Bronchus fibroblast of lung (primary cell): ENCODE measurements at places on chromosomes 5 and 9. TPM values are rescaled to one million over a fixed set of nuclear protein-coding genes. Genes with fewer than 3 reads are reported as not detected.

Gene C9orf152
- total RNA-seq = not detected in 2 replicates

Gene SLC6A18
- not detected in 2 replicates for total RNA-seq

Gene GAS1
- total RNA-seq = 16.1 and 20.2 TPM in 2 replicates

Gene GPR151
- not detected in 2 replicates for total RNA-seq

Gene PRRC1
- 37.7 and 45.0 TPM in 2 replicates for total RNA-seq

Gene CAVIN4
- 0.15 and 0.17 TPM in 2 replicates for total RNA-seq

Gene DEPDC1B
- total RNA-seq = 13.3 and 16.4 TPM in 2 replicates

Gene DAB2
- 44.7 and 54.3 TPM in 2 replicates for total RNA-seq
